ENCODE measurements at places on chromosomes 3 and 15.

- DNase-seq, result no peak
Observed at GRCh38 chr3:20503394-20504082, 317.5 kb upstream of the SGO1 start.

- DNase-seq, result no peak
Observed at GRCh38 chr3:38247366-38248035, 18.1 kb upstream of the SLC22A13 start.

DNA sequence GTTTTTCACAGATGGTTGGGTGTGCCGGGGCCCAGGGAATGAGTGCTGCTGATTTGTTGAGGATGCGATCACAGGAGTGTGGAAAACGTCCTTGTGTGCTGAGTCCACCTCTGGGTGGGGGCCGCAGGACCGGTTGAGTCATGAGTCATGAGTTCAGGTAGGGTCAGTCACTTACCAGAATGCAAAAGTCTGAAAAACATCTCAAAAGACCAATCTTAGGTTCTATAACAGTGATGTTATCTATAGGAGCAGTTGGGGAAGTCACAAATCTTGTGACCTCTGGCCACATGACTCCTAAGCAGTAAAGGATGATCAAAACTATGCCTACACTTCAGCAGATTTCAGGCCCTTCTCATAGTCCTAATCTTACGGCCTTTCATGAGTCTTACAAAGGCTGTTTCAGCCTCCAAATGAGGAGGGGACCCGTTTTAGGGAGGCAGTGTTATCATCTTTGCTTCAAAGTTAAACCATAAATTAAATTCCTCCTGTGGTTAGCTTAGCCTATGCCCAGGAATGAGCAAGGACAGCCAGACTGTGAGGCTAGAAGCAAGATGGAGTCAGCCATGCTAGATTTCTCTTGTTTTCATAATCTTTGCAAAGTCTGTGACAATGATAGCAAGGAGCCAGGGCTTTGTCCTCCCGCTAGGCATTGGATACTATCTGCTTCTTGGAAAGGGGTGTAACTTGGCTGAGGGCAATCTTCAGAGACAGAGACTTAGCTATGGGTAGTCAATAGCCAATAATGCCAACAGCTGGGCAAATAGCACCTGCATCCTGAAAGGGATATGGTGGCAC, 30.6 kb upstream of the PIAS1 start:
- DNase-seq, result no peak

DNA sequence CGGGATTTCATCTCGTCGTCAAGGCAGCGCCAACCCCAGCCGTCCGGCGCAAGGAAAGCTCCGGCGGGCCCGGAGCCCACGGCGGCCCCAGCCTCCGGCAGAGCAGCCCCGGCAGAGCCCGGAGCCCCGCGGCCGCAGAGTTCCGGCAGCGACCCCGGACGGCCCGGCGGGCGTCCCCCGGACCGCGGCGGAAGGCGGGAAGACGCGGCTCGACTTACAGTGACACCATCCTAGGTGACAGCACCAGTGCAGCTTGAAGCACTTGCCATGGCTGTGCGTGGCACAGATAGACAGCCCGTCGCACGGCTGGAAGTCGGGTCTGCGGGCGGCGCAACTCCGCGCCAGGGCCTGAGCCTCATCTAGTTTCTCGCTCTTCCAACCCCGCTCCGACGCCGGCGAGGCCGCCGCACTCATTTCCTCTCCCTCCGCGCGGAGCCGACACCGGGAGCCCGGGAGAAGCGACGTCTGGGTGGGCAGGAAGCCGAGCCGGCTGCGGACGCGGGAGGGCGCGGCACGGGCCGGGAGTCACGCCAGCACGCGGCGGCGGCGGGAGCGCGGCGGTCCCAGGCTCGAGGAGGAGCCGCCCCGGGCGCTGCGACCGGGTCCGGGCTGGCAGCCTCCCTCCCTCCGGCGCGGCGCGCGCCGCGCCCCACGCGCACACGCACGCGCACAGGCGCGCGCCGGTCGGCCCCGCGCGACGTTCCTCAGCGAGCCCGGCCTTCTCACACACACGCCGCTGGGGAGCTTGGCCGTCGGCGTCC, at the start of gene C3orf70:
Gene C3orf70 (minus strand): TSS at position 651 of the 761 bp plus-strand sequence. CDS start 237 bp downstream, at position 414.
- peak; percentile 81 for DNase-seq

GRCh38 chr15:66405615-66406014, 18.9 kb downstream of the MAP2K1 start:
- no peak for DNase-seq

GRCh38 chr3:161508852-161509477, 12.4 kb downstream of the OTOL1 start:
- DNase-seq, result no peak

GRCh38 chr3:43286841-43287499, 630 bp downstream of the SNRK start:
- DNase-seq, result peak; percentile 30

All from femur (tissue), 1 donor.